Stomach (tissue), 19 donors: ENCODE measurements at places on chromosomes 12 and 14. TPM values are rescaled to one million over a fixed set of nuclear protein-coding genes. Genes with fewer than 3 reads are reported as not detected.

Gene TRMT5
- total RNA-seq: 4.2 TPM

- peak; percentile 93 for DNase-seq
Observed at GRCh38 chr14:73462048-73462715, 3.8 kb upstream of the NUMB start.

Gene TAS2R7
- total RNA-seq: not detected

DNA sequence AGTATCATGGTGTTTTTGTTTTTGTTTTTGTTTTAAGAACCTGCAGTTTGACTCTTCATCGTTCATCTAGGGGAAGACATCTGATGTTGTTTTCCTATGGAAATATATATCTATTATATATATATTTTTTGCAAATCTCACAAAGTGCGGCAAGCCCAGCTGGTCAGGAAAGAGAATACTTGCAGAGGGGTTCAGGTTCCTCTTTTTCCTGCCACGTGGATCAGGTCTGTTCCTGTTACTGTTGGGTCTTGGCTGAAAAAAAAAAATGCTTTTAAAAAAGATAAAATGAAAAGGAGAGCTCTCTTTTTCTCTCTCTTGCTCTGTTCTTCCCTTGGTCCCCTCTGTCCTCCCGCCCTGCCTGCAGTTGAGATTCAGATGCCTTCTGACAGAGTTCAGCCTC, 179.4 kb upstream of the BCL2L14 start:
- DNase-seq: no peak

- DNase-seq: no peak
Observed at GRCh38 chr14:22800346-22800745, 14.9 kb downstream of the SLC7A7 start.

DNA sequence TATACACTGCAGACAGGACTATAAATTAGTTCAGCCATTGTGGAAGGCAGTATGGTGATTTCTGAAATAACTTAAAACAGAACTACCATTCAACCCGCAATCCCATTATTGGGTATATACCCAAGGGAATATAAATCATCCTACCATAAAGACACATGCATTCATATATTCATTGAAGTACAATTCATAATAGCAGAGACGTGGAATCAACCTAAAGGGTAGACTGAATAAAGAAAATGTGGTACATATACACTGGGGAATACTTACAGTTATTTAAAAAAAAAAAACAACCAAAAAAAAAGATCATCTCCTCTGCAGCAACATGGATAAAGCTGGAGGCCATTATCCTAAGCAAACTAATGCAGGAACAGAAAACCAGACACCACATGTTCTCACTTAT, 473.9 kb downstream of the TRHDE start:
- DNase-seq: no peak

Gene LRRC10
- total RNA-seq: not detected

DNA sequence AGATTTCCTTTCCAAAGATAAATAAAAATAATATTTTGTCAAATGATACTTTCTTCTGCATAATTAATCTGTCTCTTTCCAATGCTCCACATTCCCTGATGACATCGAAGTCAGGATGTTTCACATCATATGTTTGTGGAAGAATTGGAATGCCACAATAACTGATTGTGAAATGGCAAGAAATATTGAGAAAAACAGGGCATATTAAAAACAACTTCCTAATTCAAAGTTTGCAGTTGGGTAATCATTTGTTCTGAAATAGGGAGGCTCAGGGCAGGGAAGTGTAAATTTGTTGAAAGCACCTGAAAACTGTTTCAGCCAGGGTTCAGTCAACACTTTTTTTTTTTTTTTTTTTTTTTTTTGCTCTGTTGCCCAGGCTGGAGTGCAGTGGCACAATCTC, 50.7 kb downstream of the BCAT1 start:
- DNase-seq: no peak

Gene KERA
- not detected for total RNA-seq

DNA sequence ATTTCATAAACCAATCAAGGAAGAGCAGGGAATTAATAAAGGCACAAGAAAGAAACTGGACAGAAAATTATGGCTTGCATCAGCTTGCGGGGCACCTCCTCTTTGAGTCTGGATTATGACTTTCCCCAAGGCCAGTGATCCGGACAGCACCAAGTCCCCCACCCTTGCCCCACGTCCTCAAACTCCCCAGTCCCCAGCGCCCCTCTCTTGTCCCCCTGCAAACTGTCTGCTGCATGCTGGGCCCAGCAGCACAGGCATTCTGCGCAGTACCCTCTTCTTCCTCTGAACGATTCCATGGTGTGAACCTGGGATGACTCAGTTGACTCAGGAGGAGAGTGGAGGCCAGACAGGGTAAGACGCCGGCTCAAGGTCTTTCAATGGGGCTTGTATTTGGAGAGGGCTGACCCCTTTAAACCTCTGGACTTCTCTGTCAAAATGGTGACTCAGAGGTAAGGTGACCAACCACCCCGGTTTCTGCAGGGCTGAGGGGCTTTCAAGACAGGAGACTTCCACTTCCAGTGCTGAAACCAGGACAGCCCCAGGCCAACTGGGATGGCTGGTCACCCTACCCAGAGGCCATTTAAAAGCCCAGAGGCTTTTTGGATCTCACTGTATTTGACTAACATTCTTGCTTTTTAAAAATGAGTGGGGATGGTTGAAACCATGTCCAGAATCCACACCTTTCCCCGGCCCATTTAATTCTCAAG, 13.5 kb downstream of the C14orf132 start:
- DNase-seq: no peak

GRCh38 chr12:53506450-53506785, 866 bp downstream of the NPFF start:
- no peak for DNase-seq

DNA sequence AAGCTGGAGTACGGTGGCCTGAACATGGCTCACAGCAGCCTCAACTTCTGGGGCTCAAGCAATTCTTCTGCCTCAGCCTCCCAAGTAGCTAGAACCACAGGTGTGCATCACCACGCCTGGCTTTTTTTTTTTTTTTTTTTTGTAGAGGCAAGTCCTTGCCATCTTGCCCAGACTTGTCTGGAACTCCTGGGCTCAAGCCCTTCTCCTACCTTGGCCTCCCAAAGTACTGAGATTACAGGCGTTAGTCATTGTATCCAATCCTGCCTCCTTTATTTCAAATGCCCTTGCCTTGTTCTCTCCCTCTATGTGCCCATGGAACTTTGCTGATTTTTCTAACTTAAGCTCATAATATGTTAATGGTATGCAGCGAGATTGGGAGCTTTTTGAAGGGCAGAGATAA, 49.2 kb upstream of the PRICKLE1 start:
- DNase-seq: no peak

Gene CFAP251
- total RNA-seq: 0.29 TPM

Gene IL26
- total RNA-seq: not detected

Gene SYNE2
- total RNA-seq: 280 TPM

Gene COCH
- total RNA-seq: not detected

Gene SERPINA5
- not detected for total RNA-seq

DNA sequence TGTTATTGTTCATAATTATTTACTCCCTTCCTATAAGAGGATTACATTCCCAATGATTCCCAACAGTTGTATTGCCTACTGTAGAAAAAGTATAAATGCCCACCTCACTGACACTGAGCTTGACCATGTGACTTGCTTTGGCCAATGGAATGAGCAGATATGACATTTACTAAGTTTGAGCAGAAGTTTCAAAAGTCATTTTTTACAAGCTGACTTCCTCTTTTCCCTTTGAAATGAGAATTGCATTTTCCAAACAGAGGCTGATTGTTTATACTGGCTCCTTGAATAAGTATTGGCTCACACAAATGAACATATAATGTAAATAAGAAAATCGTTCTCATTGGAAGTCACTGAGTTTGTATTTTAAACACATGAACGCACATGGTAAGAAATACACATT, 116.4 kb upstream of the LRFN5 start:
- no peak for DNase-seq

DNA sequence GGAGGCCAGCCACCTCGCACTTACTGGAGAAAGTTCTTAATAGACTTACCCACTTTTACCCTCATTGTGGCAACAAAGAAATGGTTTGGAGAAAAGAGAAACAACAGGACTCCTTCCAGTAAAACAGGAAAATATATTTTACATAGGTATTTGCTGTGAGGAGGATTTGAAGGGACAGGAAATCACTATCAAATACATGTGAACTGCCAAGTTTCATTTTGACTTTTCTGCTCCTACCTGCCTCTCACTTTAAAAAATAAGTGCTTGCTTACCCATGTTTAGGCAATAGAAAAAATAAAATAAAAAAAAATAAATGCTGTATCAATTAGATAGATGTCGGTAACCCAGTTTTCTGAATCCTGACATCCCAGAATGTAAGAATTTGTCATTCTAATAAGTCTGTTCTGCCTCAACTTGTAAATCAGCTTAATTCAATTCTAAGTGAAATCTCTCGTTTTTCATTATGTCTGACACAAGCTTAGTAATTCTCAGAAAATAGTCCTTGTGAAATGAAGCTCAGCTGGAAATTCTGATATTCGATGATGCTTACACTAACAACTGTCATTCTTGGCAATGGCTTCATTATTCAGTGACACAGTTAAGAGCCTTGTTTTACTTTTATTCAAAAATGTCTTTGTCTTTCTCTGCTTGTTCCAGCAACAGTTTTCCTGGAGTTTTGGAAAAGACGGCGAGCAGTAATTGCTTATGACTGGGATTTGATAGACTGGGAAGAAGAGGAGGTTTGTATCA, 131.3 kb downstream of the SLC5A8 start:
- DNase-seq: no peak

DNA sequence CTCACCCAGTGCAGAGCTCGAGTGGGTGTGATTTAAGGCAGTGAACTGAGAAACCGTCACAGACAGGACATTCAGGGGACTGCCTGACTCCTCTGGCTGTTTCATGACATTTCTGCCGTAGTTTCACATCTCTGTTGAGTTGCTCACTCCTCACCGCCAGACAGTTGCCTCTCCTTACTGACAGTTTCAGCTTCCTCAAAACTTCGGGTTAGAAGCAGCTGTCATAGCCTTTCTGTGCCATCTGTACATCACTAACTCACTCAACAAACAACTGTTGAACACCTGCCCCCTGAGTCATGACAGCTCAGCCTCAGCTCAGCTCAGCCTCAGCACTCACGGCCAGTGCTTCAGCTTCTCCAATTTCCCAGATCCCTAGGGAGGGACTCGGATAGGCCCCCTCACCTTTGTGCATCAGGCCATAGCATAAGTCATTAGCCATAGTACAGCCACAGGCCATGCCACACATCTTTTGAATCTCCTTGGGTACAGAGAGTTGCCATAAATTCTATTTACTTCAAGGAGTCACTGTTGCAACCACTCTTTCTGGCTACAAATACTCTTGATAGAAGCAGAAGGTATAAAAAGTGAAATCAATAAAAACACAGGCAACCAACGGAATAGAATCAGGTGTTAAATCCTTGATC, 6.2 kb upstream of the SLC15A4 start:
- DNase-seq: peak; percentile 25

Gene PCBP2
- 109 TPM for total RNA-seq

Gene LARP4
- 5.8 TPM for total RNA-seq

DNA sequence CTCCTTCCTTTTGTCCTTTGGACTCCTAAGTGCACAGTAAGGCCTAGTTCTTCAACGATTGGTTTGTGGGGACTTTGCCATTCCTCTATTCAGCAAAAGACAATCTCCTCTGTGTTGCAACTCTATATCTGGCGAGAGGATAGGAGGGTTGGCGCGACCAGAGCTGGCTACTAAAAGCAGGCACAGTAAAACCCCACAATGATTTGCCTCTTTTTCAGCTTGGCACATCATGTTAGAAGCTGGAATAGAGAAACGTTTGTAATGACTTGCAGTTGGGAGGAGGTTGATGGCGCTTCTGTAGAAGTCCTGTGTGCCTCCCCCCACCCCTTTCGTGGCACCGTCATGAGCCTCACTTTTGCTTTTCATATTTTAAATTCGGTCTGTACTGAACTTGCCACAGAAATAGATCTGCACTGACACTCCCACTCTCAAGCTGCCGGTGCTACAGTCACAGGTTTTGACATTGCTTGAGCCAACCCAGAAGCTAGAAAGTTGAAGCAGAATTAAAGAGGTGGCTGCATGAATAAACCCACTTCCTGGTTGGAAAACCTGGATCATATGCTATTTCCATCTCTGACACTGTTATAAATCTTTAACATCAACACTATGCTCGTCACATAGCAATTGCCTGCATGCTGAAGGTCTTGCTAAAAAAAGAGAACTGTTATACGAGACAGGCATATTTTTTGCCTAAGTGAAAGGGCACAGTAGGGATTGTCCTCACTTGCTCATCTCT, 315.3 kb upstream of the PRICKLE1 start:
- DNase-seq: no peak

DNA sequence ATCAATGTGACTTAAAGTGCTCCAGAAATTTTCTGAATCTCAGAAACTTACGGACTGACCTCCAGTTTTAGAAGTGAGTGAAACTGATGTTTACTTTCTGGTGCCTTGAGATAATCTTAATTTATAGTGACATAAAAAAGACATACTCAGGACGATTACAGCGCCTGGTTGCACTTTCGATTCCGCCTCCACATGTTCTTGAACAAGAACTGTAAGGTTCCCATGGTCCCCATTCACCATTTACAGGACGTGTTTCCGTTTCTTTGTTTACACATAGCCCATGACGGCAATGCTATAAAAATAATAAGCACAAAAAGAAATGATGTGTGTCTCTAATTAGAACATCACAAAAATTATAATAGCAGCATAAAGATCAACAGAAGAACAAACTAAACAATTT, 98.2 kb downstream of the ADAMTS20 start:
- no peak for DNase-seq

Gene CD163L1
- total RNA-seq: 99.5 TPM

- no peak for DNase-seq
Observed at GRCh38 chr12:5272018-5272785, 159.7 kb upstream of the NTF3 start.

GRCh38 chr12:40033242-40033630, 72.6 kb downstream of the SLC2A13 start:
- peak; percentile 48 for DNase-seq

DNA sequence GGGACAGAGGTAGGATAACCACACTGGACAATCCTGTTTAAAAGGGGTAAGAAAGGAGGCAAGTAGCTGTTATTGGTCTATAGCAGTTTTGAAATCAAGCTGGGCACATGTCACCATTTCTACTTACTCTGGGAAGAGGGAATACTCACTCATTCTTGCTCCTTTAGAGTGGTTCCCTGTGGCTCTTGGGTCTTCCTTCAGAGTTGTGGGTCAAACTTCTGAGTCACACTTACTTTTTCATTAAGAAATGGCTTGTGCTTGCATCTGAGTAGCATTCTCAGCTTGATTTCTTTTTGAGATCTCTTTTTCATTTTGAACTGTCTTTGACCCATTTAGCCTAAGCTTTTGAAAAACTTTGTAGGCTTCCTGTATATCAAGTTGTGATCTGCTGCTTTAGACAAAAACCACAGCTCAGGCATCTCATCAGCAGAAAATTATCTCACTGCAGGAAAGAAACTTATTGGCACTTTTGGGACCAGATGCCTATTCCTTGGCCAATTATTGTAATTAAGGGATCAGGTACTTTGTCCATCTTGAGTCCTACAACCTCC, 122.2 kb downstream of the AEBP2 start:
- DNase-seq: no peak

DNA sequence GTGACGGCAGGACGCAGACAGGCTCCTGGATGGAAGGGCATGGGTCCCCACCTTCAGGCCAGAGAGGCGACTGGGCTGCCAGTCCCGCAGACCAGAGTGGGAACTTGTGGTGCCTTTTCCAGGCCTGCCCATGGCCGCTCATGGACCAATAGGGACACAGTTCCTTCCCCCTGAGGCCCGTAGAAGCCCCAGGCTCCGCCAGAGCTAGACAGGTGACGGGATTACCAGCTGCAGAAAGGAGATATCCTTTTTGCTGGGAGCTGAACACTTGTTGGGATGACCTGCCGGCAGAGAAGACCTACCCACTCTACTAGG, 73.6 kb upstream of the RASSF8 start:
- DNase-seq: no peak
